ENCODE measurements at places on chromosomes 5 and 9. TPM values are rescaled to one million over a fixed set of nuclear protein-coding genes. Genes with fewer than 3 reads are reported as not detected.
A peak's percentile ranks its signal among the peaks of the same experiment; 100 is the strongest.

CTXN3 gene
- not detected for total RNA-seq

PRSS3 gene
- 7.6 TPM for total RNA-seq

HSD17B4 gene
- 137 TPM for total RNA-seq

ITK gene
- 15.7 TPM for total RNA-seq

DTWD2 gene
- total RNA-seq = 7.9 TPM

DNA sequence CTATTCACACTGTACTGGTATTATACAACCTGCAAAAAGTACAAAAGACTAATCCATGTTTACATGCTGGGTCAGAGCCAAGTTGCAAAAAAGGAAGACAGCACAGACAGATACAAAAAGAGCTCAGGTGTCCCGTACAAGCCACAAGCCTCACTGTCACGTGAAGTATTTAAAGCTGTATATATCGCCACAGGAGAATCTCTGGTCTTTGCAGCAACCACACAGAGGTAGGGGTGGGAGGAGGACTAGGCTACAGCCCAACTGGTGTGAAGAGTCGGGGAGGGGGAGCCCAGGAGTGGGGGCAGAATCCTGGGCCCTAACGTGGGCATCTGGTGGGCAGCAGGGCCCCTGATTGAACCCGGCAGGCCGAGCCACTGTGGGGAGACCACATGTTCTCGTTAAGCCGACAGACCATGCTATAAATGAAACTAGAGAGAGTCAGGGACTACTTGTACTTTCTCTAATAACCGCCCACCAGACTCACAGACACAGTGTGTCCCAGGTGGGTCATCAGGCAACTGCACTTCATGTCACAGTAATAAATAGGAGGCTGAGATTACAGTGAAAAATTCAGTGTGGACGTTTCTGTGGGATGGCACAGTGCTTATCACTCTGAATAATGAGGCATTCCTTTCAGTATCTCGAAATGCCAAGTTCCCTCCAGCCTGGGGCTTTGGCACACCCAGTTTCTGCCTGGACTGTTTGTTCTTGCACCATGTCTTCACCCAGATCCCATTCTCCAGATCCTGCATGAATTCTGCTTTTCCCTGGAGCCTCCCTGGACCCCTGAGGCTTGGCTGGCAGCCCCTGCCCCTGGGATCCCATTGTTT is 79.3 kb upstream of the SH3PXD2B start:
- H3K27ac ChIP-seq = peak overlapping the region; percentile 43
- H3K36me3 ChIP-seq = no peaks in the 10 kb centered on the region
- no peak for DNase-seq
- H3K27me3 ChIP-seq = no peaks in the 10 kb centered on the region
- peak overlapping the region; percentile 16 for H3K4me3 ChIP-seq

DNA sequence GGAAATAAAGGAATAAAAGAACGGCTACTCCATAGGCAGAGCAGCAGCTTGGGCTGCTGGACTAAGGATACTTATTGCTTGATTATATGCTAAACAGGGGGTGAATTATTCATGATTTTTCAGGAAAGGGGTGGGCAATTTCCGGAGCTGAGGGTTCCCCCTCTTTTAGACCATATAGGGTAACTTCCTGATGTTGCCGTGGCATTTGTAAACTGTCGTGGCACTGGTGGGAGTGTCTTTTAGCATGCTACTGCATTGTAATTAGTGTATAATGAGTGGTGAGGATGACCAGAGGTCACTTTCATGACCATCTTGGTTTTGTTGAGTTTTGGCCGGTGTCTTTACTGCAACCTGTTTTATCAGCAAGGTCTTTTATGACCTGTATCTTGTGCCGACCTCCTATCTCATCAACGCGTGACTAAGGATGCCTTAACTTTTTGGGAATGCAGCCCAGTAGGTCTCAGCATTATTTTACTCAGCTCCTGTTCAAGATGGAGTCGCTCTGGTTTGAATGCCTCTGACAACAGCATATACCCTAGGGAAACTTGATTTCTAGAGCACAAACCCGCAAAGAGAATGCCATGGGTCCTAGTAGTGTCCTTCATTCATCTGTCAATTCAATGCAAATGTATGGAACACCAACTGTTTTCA is 47.8 kb upstream of the PWWP2A start:
- H3K36me3 ChIP-seq = no peaks in the 10 kb centered on the region
- no peaks in the 10 kb centered on the region for H3K27me3 ChIP-seq
- no peak overlapping the region for H3K4me3 ChIP-seq
- H3K27ac ChIP-seq = peak overlapping the region; percentile 93

DNA sequence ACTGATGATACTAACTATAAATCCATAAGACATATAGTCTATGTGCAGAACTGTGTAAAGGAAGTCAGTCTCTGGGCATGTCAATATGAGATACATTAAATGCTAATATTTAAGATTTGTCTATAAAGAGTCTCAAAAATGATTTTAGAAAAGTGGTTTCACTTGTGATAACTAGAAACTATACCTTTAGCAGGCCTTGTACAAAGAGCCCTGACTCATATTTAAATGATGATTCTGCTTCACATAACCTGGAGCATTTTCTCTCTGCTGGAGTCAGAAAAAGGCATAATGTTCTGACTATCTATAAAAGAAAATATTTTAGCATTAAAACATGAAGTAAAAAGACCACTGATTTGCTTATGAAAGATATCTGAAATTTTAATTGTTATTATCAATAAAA is 15.0 kb downstream of the C9orf72 start:
- no peak overlapping the region for H3K4me3 ChIP-seq
- H3K27me3 ChIP-seq = no peaks in the 10 kb centered on the region
- no peaks in the 10 kb centered on the region for H3K36me3 ChIP-seq

DNA sequence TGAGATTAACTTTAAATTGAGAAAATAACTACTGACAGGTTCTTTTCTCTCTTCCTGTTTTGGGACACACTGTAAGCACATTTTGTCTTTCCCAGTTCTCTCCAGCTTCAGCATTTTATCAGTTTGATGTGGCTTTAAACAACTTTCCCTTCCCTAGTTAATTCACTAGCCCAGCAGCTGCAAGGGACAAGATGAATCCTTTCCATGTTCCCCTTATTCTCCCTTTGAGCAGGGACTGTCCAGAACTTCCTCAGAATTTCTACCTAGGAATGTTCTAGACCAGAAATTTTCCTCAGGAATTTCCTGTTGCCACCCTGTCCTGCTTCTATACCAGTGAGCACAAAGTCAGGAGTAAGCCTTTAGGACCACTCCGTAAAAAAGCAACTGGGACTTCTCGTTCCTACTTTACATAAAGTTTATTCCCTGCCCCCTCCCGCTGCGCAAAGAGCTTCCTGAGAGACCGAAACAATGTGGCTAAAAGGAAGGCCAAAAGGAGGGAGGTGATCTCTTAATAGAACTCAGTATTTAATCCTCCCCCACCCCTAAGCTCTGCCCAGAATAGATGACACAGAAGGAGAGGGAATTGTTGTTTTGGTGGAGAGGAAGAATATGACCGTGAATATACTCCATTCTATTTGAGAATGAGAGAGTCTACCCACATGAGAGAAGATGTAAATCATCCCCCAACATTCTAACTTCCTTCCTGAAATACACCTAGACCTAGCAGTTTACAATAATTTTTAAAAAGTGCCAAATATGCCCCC is 61.9 kb downstream of the GLIS3 start:
- no peak for DNase-seq
- no peaks in the 10 kb centered on the region for H3K36me3 ChIP-seq
- H3K4me3 ChIP-seq = no peak overlapping the region
- H3K27ac ChIP-seq = peak overlapping the region; percentile 64
- no peaks in the 10 kb centered on the region for H3K27me3 ChIP-seq
- peaks cover 15% of the 10 kb centered on the region for H3K4me1 ChIP-seq

DNA sequence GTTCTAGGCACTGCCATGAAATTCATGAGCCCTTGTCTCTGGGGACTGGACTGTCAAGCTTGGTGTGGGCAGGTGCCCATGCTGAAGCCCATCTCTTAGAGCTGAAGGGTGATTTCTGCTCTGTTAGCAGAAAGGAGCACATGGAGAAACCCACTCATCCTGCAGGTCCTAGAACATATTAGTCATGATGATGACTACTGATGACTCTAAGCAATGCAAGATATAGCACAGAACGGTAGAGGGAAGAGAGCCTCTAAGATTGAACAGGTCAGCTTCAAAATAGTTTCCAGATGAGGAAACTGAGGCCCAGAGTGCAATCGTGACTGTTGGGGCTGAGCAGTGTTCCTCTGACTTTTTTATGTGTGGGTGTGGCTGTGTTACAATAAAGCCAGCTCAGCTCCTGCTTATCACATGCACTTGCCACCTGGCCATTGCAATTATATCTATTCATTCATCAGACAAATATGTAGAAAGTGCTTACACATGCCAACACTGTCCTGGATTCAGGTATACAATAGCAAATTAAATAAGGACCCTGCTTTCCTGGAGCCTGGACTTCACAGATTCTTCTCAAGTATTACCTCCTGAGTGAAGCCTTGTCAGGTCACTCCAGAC is 140.2 kb upstream of the BRINP1 start:
- no peaks in the 10 kb centered on the region for H3K27me3 ChIP-seq
- DNase-seq = no peak
- H3K27ac ChIP-seq = no peak overlapping the region
- no peaks in the 10 kb centered on the region for H3K4me1 ChIP-seq
- no peaks in the 10 kb centered on the region for H3K36me3 ChIP-seq

DNA sequence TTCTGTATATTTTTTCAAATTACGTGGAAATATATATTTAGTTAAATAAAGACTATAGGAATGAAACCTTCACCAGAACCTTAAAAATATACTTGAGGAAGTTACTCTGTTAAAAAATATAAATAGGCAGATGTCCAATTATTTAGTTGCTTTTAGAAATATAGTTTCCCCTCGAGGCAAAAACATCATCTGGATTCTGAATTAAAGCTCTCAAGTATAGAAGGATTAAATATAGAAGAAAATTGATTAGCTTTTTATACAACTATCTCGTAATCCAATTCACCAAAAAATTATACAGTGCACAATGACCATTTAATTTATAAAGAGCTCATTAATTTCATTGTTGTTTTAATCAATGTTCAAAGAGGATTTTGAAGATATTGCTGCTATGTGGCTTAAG is 601.4 kb downstream of the GABRG2 start:
- no peaks in the 10 kb centered on the region for H3K4me1 ChIP-seq
- no peaks in the 10 kb centered on the region for H3K36me3 ChIP-seq
- H3K27me3 ChIP-seq = no peaks in the 10 kb centered on the region
- H3K4me3 ChIP-seq = no peak overlapping the region

DNA sequence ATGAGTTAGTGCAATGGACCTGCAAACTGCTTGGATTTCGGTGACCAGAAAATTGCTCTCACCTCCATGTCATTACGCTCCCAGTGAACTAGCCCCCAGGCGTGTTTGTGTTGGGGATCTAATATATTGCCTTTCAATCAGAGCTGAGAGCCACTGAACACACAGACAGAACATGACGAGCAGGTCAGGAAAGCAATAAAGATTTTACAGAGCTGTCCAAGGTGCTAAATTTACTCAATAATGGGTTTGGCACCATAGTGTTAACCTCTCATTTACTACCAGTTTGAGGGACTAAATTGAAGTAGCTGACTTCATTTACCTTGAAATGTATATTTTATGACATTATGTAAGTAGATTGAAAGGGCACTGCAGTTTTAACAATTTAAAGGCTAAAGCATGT is 383.0 kb downstream of the EBF1 start:
- H3K27me3 ChIP-seq = no peaks in the 10 kb centered on the region
- H3K4me3 ChIP-seq = no peak overlapping the region
- no peak overlapping the region for H3K27ac ChIP-seq
- peaks cover 7% of the 10 kb centered on the region for H3K4me1 ChIP-seq
- H3K36me3 ChIP-seq = peaks cover 5% of the 10 kb centered on the region

DNA sequence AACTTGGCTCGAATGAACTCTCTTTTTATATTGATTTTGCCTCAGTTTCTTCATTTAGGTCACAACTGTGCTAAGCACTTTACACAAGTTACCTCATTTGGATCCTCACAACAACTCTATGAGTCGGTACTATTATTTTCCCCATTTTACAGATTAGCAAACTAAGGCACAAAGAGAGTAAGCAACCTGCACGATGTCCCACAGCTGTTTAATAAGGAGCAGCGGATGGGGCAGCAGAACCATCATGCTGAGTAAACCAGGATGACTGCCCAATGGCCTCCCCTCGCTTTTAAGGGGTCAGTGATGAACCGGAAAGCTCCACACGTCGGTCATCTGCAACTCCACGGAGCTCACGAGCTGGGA is 607 bp downstream of the PRELID2 start:
- peaks cover 42% of the 10 kb centered on the region for H3K4me1 ChIP-seq
- H3K36me3 ChIP-seq = no peaks in the 10 kb centered on the region
- DNase-seq = no peak
- no peaks in the 10 kb centered on the region for H3K27me3 ChIP-seq
- peak overlapping the region; percentile 63 for H3K27ac ChIP-seq

DNA sequence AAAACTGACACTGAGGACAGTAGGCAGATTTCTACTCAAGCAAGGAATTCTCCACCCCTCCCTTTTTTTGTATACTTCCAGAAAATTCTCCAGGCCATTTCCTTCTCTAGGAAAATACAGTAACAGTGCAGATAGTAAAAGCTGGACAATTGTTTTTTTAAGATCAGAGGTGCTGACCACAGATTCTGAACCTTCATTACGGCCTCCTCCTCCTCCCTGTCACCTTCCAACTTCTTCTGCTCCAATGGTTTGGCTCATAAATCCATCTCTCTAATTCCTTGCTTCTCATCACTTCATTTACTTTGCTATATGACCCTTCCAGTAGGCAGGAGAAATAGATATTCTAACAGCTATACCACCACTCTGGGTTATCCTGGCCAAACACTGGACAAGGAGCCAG is 220.6 kb downstream of the FBN2 start:
- no peak overlapping the region for H3K27ac ChIP-seq
- H3K27me3 ChIP-seq = no peaks in the 10 kb centered on the region
- DNase-seq = no peak
- no peaks in the 10 kb centered on the region for H3K36me3 ChIP-seq

GRCh38 chr5:111934511-111934910 is 177.5 kb upstream of the NREP start:
- H3K36me3 ChIP-seq = no peaks in the 10 kb centered on the region
- DNase-seq = no peak
- no peaks in the 10 kb centered on the region for H3K4me1 ChIP-seq
- no peak overlapping the region for H3K27ac ChIP-seq

GRCh38 chr9:128276008-128276573 is at the start of gene SWI5:
TSS of gene SWI5 (plus strand) at chr9:128276276.
- H3K27me3 ChIP-seq = no peaks in the 10 kb centered on the region
- peak within 1 kb of the TSS; percentile 89 for H3K4me3 ChIP-seq
- DNase-seq = peak; percentile 98
- peaks cover 45% of the 10 kb centered on the region for H3K4me1 ChIP-seq
- H3K27ac ChIP-seq = peak within 1 kb of the TSS; percentile 92
- H3K36me3 ChIP-seq = no peaks in the 10 kb centered on the region
